NCI-H1092 (cell line): ENCODE measurements at places on chromosomes 16 and 17.

- DNase-seq: no peak
These were observed 16.2 kb upstream of the NAGLU start for GRCh38 chr17:42519546-42520491.

DNA sequence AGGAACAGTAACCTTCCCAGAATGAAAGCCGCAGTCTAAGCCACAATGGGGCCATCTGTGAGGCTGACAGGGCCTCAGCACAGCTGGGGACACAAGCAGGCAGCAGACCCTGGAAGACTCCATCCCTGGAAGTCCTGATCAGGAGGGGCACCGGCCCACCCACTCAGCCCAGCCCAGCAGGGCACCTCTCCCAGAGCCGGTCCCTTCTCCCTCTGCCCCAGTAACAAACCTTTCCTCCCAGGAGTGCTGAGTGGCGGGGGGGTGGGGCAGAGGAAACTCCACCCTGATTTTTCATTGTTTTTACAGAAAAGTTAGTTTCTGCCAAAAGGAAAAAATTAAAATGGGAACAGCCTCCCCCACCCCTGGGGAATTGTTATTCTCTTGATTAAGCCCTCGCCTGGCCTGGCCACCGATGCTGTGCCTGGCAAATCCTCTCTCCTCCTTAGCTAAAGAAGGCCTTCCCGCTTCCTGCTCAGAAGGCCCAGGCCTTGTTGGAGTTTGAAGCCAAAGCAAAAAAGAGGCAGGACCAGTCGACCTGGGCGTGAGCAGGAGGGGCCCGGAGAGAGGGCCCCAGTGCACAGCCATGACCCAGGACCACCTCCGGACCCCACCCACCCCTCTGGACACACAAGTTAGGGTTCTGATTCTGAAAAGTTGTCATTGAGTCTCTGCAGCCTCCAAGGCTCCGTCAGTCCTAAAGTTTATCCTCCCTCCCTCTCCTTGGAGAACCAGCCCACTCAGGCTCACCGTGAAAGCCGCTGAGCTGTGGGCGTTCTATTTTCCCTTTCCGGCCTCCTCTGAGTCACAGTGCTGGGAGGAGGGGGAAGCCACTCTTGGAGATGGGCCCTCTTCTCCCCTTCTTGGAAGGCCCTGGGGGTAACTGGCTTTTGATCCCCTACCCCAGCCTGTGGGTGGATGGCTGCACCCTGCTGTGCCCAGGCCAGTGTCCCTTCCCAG lies 128.4 kb upstream of the TNRC6C start:
- DNase-seq: no peak

- DNase-seq: no peak
These were observed 13.1 kb downstream of the ABCA9 start for GRCh38 chr17:69047368-69048263.

- DNase-seq: no peak
These were observed 93.4 kb upstream of the TMEM132E start for GRCh38 chr17:34485999-34486398.

DNA sequence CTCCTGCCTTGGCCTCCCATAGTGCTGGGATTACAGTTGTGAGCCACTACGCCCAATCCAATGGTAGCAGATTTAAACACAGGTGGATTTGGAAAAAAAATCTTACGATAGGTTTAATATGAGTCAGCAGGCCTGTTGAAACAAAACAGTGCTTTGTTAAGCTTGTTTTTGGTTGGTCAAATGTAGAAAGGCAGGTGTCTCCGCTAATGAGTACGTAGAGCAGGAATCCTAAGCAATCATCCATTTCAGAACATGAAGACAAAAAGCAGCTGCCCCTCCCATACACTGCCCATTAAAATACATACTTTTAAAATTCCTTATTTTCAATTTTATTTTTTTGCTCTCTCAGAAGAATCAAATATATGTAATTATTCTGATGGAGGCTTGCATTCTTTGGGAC lies 1.9 kb upstream of the WWOX start:
- no peak for DNase-seq

DNA sequence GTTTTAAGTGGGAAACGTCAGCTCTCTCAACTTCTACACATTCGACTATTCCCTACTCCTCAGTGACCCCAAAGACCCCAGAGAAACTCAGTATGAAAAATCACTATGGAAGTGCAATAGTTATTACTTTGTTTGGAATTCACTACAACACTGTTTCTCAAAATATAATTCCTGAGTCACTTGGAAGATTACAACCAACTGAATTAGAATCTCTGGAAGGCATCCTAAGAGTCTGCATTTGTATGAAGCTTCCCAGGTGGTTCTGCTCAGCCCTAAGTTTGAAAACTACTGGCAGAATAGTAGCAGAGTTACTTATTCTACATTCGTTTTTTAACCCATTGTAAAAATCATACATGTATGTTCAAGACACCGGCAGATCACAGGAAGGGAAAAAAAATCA lies 525.6 kb downstream of the MAF start:
- no peak for DNase-seq
